Small intestine (tissue), 16 donors: ENCODE measurements at places on chromosomes 13 and 19.

- no peak for DNase-seq
These were observed 2596.2 kb downstream of the PCDH9 start for GRCh38 chr13:64633948-64634347.

- no peak for DNase-seq
These were observed 53.0 kb downstream of the LRCH1 start for GRCh38 chr13:46605825-46606554.

- no peak for DNase-seq
These were observed 1.7 kb downstream of the MYO1F start for GRCh38 chr19:8575467-8575997.

GRCh38 chr13:109646423-109646822, 140.0 kb downstream of the IRS2 start:
- DNase-seq, result no peak

DNA sequence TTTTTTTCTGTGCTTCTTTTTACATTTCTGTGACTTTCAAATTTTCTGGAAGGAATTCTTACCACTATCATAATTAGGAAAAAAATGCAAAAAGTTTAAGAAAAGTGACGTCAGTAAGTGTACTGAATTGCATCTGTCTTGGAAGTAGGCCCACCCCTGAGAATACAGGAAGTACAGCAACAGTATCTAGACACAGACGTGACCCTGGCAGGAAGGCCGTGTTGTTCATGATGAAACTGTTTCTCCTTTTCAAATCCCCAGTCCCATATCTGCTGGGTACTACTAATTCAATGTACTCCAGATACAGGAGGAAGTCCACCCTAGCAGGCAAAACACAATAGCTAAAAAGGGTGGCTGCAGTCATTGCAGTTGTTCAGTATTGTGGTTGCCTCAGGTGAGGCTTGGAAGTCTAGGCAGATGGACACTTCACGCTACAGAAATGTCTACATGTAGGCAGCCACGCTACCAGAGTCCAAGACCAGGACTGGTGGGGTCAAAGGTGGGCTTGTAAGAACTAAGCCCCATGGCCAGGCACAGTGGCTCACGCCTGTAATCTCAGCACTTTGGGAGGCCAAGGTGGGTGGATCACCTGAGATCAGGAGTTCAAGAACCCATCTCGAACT, 49.6 kb upstream of the MED4 start:
- DNase-seq, result peak; percentile 26

GRCh38 chr13:66617786-66618185, 612.4 kb downstream of the PCDH9 start:
- no peak for DNase-seq
